ENCODE measurements at places on chromosomes 11 and 22. TPM values are rescaled to one million over a fixed set of nuclear protein-coding genes. Genes with fewer than 3 reads are reported as not detected.

The CD6 gene
- total RNA-seq: 0.10 TPM

The MRGPRX3 gene
- not detected for total RNA-seq

The PHLDA2 gene
- total RNA-seq: 9.1 TPM

The LMO2 gene
- 0.84 TPM for total RNA-seq

The UBQLNL gene
- 0.34 TPM for total RNA-seq

The ELFN2 gene
- 0.76 TPM for total RNA-seq

The SMIM35 gene
- not detected for total RNA-seq

The PARVB gene
- total RNA-seq: 0.15 TPM

The UBE2L3 gene
- total RNA-seq: 94.3 TPM

The CLCF1 gene
- 22.6 TPM for total RNA-seq

The DNHD1 gene
- 1.4 TPM for total RNA-seq

The OR2AG1 gene
- not detected for total RNA-seq

The ABTB2 gene
- 3.2 TPM for total RNA-seq

The EFCAB6 gene
- total RNA-seq: 0.54 TPM

The PIH1D2 gene
- 1.9 TPM for total RNA-seq

The MOGAT2 gene
- total RNA-seq: not detected

The PGA5 gene
- total RNA-seq: not detected

The ARHGAP20 gene
- 1.1 TPM for total RNA-seq

The CABP7 gene
- total RNA-seq: 0.52 TPM

The KDM4E gene
- total RNA-seq: not detected

The RFPL3 gene
- not detected for total RNA-seq

The PRODH gene
- not detected for total RNA-seq

The HOATZ gene
- total RNA-seq: not detected

The TRIM49 gene
- not detected for total RNA-seq

The SPTBN2 gene
- total RNA-seq: 11.4 TPM

The ATP6V1E1 gene
- total RNA-seq: 128 TPM

The CHST1 gene
- 0.02 TPM for total RNA-seq

The RIMBP3B gene
- 0.02 TPM for total RNA-seq

The DEFB131B gene
- not detected for total RNA-seq

The PKNOX2 gene
- not detected for total RNA-seq

The OR6A2 gene
- not detected for total RNA-seq

The PHF21B gene
- not detected for total RNA-seq

The ANKK1 gene
- not detected for total RNA-seq

The KLHDC7B gene
- 0.37 TPM for total RNA-seq
